ENCODE measurements at places on chromosomes 1 and 21. TPM values are rescaled to one million over a fixed set of nuclear protein-coding genes. Genes with fewer than 3 reads are reported as not detected.

The ANGPTL3 gene
- total RNA-seq, result not detected

The MCOLN2 gene
- total RNA-seq, result 60.6 TPM

The SLC2A5 gene
- not detected for total RNA-seq

The AMY1A gene
- total RNA-seq, result not detected

The ITGB2 gene
- total RNA-seq, result 372 TPM

The APCS gene
- total RNA-seq, result not detected

The CD5L gene
- total RNA-seq, result not detected

The LAMC2 gene
- total RNA-seq, result not detected

The SIM2 gene
- 0.09 TPM for total RNA-seq
